ENCODE measurements at places on chromosomes 16 and 17. TPM values are rescaled to one million over a fixed set of nuclear protein-coding genes. Genes with fewer than 3 reads are reported as not detected.

HOXB8 gene
- not detected for total RNA-seq

MT1H gene
- total RNA-seq = not detected

CES5A gene
- 0.46 TPM for total RNA-seq

HCRT gene
- total RNA-seq = 1.6 TPM

TERB1 gene
- 0.23 TPM for total RNA-seq

METTL2A gene
- 52.6 TPM for total RNA-seq

AHSP gene
- 24.9 TPM for total RNA-seq

TM4SF5 gene
- not detected for total RNA-seq

PABPN1L gene
- total RNA-seq = not detected

ALOXE3 gene
- total RNA-seq = 0.69 TPM

TMEM114 gene
- total RNA-seq = not detected

BEAN1 gene
- 6.5 TPM for total RNA-seq

RHBDL1 gene
- 7.4 TPM for total RNA-seq

JPH3 gene
- total RNA-seq = 45.9 TPM

ACBD4 gene
- 3.5 TPM for total RNA-seq

STARD3 gene
- total RNA-seq = 26.8 TPM

ADPRM gene
- total RNA-seq = 15.2 TPM

STX1B gene
- 49.4 TPM for total RNA-seq

SOCS3 gene
- 4.8 TPM for total RNA-seq

EPOP gene
- 0.92 TPM for total RNA-seq

KRTAP4-3 gene
- total RNA-seq = not detected

EPX gene
- total RNA-seq = not detected

CCL4L2 gene
- total RNA-seq = 0.46 TPM

PYDC1 gene
- 0.92 TPM for total RNA-seq

TEX14 gene
- 0.69 TPM for total RNA-seq

C1QTNF1 gene
- total RNA-seq = 3.2 TPM

SLC5A11 gene
- not detected for total RNA-seq

PRDM7 gene
- not detected for total RNA-seq

HSD3B7 gene
- 3.5 TPM for total RNA-seq

GRIN2A gene
- total RNA-seq = 9.7 TPM
